Activated naive CD8-positive, alpha-beta T cell treated with anti-CD3 and anti-CD28 coated beads for 36 hours (primary cell): ENCODE measurements at places on chromosomes 7 and 10. TPM values are rescaled to one million over a fixed set of nuclear protein-coding genes. Genes with fewer than 3 reads are reported as not detected.

GRCh38 chr10:112159469-112159868, 24.1 kb downstream of the GPAM start:
- DNase-seq = no peak

DNA sequence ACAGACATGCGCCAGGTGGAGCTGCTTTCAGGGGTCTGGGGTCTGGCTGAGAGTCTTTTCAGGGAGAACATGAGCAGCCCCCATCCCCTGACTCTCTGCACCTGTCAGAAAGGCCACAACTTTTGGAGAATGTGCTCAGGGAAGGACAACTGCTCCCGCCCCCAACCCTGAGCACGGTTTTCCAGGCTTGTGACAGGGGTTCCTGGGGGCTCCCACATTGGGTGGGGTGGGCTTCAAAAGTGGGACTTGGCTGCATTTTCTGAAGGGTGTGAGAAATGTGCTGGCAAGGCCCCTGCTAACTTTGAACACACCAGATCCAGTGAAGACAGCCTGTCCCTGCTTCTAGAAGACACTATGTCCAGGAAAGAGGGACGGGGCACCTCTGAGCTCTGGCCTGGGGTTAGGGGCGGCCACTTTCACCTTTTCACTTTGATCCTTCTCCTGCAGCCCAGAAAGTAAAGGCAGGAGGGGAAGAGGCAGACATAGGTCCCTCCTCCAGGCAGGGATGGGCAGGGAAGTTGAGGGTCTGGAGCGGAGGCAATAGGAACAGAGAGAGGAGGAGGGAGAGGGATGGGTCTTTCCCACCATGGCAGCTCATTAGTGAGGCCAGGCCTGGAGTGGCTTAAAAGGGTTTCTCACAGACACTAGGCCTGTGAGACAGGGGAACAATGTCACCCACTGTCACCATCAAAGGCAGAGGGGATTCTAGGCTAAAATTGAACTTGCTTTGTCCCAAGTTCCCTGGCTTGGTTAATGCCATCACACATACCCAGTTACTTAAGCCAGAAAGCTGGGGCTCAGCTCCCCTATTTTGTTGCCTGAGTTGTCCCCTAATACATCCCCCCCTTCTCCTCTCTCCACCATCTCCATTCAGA, 1.5 kb downstream of the KCP start:
- DNase-seq = no peak

GPR37 gene
- total RNA-seq = not detected

DNA sequence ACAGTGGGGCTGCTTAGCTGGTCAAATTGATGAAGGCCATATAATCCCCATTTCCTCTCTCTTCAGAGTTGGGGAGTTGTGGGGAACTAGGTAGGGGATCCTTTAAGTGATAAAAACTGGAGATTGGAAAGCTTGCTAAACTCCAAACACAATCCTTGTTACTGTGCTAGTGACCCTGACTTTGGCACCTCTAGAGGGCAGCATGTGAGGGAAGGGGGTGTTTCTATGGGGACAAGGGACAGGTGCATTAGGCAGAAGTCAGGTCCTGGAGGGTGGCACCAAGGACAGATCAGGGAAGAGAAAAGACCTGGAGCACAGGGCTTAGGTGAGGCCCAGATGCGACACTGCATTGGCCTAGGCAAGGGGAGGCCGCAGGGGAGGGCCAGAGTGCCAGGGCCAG, 66.9 kb downstream of the CDHR3 start:
- no peak for DNase-seq

ADIRF gene
- not detected for total RNA-seq

DNA sequence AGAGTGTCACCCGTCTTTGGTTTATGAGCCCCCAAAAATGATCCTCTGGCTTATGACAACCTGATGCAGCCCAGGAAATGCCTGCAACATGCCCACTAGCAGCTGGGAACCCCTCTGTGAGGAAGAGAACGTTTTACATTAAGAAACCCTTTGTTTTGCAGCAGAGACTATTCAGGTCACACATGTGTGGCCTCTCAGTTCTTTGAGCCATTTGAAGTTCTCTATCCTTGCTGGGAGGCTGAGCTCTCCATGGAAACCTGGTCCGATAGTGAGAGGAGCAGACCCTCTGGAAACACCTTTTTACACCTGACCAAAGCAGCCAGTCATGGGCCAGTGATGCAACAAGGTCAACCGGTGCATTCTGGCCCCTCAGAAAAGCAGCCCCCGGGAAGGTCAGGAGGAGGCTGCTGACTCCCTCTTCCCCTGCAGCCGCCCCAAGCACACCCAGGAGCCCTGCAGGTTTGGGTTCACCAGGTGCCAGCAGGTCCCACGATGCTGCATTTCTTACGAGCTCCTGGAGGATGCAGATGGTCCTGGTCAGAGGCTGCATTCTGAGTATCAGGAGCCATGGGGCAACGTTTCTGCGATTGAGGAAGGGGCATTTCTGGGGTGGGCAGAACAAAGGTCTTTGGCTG, 134.3 kb downstream of the ZMYND11 start:
- DNase-seq = no peak

- no peak for DNase-seq
These were observed 239.4 kb downstream of the C7orf25 start for GRCh38 chr7:42672339-42672999.

DNA sequence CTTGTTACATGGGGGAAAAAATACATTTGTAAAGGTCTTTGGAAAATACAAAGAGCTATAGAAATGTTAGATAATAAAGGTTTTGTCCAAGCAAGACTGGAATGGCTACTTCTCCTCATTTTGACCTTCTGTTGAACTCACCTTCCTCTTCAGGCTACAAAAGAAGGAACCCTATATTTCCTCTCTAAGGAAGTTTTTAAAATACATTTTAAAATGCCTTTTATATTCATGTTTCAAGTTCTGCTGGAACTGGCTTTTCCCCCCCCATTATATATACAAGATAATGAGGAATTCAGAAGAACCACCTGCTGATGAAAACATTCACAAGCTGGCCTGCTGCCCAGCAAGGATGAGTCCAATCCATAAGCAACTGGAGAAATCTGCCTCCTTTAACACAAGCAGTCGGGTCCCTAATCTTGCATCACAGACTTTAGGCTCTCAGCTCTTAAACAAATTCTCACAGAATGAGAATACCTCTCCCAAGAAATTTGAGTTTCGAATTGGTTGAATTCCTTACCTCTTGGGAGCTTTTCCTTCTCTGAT, 44.6 kb downstream of the MTERF1 start:
- DNase-seq = no peak

- no peak for DNase-seq
These were observed 74.1 kb downstream of the NRBF2 start for GRCh38 chr10:63206997-63207811.

PVRIG gene
- 33.4 TPM for total RNA-seq

- no peak for DNase-seq
These were observed 137.9 kb downstream of the GRM8 start for GRCh38 chr7:127114742-127115265.

GRCh38 chr7:116929021-116929420, 24.3 kb upstream of the ST7 start:
- no peak for DNase-seq

NPFFR1 gene
- total RNA-seq = not detected

DNA sequence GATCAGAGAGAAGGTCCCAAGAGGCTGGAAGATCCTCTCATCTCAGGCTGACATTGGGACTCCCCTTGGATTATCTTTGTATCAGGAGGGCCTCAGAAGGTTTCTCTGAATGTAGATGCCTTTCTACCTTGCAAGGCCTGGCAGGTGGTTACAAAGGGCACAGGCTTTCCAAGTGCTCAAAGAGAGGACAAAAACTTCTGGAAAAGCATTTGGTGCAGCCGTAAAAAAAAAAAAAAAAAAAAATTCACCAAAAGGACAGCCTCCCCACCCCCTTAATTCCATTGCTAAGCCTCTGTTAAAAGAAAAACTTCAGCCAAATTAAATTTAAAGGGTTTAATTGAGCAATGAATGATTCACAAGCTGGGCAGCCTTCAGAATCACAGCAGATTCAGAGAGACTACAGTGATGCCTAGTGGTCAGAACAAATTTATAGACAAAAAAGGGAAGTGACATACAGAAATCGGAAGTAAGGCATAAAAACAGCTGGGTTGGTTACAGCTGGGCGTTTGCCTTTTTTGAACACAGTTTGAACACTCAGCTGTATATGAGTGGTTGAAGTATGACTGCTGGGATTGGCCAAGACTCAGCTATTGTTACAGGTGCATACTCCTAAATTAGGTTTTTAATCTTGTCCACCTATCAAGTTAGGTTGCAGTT, 42.5 kb upstream of the LRGUK start:
- no peak for DNase-seq

GRCh38 chr7:192701-193480, 520 bp downstream of the FAM20C start:
- DNase-seq = no peak

CAV1 gene
- 1.4 TPM for total RNA-seq

GRCh38 chr7:140232957-140233917, 56.5 kb upstream of the KDM7A start:
- DNase-seq = no peak
